ENCODE measurements at places on chromosomes 11 and 22.

GRCh38 chr22:17192186-17192585 lies 27.0 kb downstream of the ADA2 start:
- no peak for DNase-seq

GRCh38 chr11:42462558-42463310 lies 849.1 kb upstream of the API5 start:
- DNase-seq, result no peak

GRCh38 chr22:44159811-44160210 lies 20.9 kb upstream of the PARVG start:
- no peak for DNase-seq

DNA sequence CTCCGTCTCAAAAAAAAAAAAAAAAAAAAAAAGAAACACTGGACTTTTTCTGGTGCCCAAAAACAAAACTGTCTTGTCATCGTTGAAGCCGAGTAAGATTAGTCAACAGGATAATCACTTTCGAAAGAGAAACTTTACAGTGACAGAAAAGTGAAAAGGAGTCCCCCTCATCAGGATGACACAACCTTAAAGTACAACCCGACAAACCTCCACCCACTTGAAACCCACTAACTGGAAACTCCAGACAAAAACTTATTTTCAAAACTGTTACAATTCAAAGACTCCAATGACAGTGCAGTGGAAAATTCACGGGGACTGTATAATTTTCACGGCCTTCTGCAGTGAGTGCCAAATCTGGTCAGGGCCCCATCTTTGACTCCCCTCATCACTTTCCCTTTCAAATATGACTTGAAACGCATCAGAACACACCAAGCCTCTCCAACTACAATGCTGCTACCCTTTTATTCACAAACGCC lies 1.3 kb downstream of the DENND5A start:
- DNase-seq, result no peak

DNA sequence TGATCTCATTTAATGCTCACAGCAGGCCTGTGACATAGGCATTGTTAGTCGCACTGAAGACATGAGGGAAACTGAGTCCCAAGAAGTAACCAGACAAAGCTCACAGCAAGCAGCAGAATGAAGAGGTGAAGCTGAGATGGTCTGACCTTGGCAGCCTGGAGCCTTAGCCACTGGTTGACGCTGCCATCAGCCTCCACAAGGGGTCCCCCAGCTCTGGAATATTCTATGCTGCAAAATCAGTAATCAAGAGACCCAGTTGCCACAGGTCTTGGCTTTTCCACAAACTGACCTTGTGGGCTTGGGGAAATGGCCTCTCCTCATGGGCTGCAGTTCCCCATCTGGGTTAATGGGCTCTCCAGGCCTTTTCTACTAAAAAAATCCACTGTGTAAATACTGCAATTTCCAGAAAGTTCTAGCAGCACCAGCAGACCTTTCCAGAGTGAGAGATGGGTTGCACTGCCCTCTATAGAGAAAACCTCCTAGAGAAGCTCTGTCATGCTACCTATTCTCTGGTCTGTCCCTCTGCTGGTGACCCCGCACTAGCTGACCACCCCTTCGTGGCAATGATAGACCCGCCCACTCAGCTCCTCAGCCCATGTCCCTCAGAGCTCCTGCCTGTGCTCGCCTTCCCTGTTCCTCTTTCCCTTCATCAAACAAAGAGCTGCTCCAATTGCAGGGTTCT lies 22.6 kb upstream of the ISX start:
- DNase-seq, result no peak

DNA sequence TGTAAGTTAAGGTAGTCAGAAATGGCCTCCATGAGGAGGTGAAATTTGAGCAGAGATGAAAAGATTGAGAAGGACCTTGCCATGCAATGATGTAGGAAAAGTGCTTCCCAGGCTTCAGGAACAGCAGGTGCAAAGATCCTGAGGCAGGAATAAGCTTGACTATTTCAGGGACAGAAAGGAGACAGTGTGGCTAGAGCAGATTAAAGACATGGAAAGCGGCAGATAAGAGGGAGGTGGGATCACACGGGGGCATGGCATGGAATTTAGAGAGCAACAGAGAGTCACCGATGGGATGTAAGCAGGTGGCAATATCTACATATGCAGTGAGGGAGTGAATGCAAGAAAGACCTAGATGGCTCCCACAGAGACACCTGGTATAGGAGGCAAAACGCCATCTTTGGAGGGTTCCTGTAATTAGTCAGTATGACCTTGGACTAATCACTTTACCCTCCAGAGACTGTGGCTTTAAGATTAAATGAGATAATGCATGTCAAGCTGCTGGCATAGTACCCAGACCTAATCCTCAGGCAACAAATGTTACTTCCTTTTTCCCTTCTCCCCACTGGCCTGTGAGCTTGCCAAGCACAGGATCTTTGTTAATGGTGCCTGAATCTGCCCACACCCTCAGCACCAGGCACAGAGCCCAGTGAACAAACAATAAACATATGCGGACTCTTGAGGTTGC lies 24.6 kb upstream of the ACER3 start:
- DNase-seq, result no peak

DNA sequence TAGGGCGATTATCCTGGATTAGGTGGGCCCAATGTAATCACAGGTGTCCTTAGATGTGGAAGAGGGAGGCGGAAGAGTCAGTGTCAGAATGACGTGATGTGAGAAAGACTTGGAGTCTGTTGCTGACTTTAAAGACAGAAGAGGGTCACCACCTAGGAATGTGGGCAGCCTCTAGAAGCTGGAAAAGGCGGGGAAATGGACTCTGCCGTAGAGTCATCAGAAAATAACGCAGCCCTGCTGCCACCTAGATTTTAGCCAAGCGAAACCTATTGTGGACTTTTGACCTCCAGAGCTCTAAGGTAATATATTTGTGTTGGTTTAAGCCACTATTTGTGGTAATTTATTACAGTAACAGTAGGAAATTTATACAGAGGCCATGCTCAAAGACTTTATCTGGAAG lies 4.8 kb downstream of the DDX10 start:
- no peak for DNase-seq

DNA sequence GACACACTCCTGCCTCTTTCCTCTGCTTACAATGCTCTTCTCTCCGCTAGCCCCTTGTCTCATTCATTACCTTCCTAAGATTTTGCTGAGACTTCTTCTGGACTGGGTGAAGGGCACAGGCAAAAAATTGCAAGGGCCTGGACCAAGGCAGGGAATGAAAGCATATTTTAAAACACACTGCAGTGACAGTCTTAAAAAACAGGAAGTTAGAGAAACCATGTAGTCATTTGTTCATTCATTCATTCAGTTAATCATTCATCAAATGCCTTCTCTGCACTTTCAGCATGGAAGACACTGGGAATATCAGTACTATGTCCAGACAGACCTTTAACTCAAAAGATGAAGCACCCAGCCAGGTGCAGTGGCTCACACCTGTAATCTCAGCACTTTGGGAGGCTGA lies 44.9 kb upstream of the SWAP70 start:
- no peak for DNase-seq

DNA sequence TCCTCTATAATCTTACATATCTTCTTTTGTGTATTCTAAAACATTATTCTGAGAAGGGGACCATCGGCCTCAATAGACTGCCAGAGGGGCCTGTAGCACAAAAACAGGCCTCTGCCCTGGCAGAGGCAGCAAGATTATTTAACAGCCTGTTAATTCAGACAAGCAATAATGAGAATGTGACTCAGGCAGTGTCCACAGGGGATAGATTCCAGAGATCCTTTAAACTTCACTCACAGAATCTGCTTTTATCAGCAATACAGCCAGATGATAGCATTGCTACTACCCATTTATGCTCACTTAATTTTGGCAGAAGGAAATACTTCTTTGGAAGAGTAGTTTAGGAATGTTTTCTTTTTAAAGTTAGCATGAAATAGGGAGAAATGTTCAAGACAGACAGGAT lies 44.9 kb downstream of the AAMDC start:
- no peak for DNase-seq

GRCh38 chr11:126440792-126441514 lies 85.5 kb downstream of the ST3GAL4 start:
- peak; percentile 69 for DNase-seq
